ENCODE measurements at places on chromosomes 6 and 20.

- no peak for DNase-seq
Measured at GRCh38 chr6:149852180-149852579, 12.0 kb downstream of the LRP11 start.

GRCh38 chr6:147063469-147064031, 140.7 kb upstream of the STXBP5 start:
- DNase-seq, result no peak

GRCh38 chr6:24600903-24601302, 45.1 kb downstream of the KIAA0319 start:
- DNase-seq, result peak; percentile 27

DNA sequence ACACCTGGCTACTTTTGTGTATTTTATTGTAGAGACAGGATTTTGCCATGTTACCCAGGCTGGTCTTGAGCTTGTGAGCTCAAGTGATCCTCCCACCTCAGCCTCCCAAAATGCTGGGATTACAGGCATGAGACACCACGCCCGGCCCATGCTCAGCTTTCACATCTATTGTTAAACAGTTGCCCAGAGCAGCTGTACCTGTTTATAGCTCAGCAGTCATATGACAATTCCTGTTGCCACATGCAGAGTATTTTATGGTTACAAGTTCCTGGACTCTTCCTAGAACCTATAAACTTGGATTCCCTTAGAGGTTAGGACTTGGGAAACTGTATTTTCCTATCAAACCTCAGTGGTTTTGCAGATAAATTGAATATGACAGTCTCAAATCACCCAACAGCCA, 188.3 kb upstream of the KCNG1 start:
- DNase-seq, result no peak

- no peak for DNase-seq
Measured at GRCh38 chr20:46851746-46852145, 42.9 kb upstream of the EYA2 start.

GRCh38 chr6:21769968-21770367, 176.4 kb downstream of the SOX4 start:
- no peak for DNase-seq

GRCh38 chr20:36063916-36064657, 90.5 kb upstream of the EPB41L1 start:
- DNase-seq, result no peak

GRCh38 chr6:22682979-22683378, 113.6 kb downstream of the HDGFL1 start:
- DNase-seq, result no peak

- DNase-seq, result no peak
Measured at GRCh38 chr6:120395330-120395729, 939.0 kb downstream of the TBC1D32 start.

DNA sequence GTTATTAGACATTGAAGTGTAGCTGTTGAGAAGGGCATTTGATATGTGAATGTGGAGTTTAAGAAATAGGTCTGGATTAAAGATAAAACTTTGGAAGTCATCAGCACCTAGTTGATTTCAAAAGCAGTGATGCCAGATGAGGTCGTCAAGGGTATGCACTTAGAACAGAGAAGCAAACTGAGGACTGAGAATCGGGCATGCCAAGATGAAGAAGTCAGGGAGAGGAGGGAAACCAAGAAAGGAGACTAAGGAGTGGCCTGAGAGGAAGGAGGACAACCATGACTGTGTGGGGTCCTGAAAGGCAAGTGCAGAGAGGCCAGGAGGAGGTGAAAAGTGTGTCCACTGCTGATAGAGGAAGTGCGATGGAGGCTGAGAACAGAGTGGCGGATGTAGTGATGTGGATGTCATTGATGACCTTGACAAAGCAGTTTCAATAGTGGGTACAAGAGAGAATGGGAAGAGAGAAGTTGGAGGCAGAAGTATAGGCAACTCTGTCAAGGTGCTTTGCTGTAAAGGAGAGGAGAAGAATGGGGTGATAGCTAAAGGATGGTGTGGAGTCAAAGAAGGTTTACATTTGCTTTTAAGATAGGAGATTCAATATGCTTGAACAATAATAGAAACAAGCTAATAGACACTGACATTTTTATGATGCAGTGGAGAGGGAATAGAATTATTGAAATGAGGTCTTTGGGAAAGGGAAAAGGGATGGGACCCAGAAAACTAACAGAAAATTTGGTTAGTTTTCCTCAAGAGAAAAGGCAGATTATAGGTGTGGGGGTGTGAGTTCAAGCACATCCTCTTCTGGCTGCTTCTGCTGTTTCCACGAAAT, 139.7 kb upstream of the TMEM170B start:
- no peak for DNase-seq

DNA sequence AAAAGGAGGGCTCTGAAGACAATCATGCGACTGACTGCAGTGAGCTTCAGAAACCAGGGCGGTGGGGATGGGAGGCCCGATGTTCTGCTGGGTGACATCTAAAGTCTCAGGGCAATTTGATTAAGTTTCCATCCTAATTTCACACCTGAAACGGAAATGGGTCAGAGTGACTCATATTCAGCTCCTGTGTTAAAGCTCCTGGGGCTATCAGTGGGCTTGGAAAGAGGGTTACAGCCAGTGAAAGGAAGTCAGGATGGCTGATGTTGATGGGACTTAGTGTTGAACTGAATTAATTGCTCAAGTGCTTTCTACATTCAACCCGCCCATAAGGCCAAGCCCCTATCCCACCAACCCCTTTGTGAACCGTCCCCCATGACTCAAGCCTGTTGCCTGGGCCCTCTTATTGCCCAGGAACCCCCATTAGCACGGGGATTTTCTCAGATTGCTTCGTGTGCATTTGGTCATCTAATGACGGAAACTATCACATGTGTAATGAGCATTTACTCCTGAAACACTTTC, 47.1 kb upstream of the TBC1D7 start:
- DNase-seq, result no peak

DNA sequence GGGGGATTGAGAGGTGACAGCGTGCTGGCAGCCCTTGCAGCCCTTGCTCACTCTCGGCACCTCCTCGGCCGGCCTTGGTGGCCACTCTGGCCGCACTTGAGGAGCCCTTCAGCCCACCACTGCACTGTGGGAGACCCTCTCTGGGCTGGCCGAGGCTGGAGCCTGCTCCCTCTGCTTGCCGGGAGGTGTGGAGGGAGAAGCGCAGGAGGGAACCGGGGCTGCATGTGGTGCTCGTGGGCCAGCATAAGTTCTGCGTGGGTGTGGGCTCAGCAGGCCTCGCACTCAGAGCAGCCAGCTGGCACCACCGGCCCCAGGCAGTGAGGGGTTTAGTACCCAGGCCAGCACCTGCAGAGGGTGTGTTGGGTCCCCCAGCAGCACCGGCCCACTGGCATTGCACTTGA, 912.2 kb upstream of the ADGRB3 start:
- no peak for DNase-seq

DNA sequence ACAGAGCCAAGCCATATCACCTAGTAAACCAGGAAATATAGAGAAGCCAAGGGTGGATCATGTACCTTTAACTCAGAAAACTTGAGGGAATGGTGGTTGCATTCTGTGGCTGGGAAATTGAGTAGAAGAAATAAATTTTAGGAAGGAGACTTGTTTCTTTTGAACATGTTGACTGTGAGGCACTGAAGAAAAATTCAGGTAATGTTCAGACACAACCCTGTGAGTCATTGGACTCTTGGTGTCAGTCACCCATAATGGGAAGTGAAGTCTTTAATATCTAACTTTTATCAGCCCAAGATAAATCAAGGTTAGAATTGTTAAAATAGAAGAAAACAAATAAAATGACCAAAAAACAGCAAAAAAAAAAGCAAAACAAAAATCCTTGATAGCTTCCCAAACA, 98.8 kb upstream of the GRIK2 start:
- DNase-seq, result no peak

- DNase-seq, result no peak
Measured at GRCh38 chr6:168662301-168662936, 221.4 kb downstream of the SMOC2 start.

GRCh38 chr20:2692036-2692885, at the start of gene EBF4:
Gene EBF4 (plus strand): TSS chr20:2692780. CDS start chr20:2693646, 866 bp downstream.
- peak; percentile 19 for DNase-seq

DNA sequence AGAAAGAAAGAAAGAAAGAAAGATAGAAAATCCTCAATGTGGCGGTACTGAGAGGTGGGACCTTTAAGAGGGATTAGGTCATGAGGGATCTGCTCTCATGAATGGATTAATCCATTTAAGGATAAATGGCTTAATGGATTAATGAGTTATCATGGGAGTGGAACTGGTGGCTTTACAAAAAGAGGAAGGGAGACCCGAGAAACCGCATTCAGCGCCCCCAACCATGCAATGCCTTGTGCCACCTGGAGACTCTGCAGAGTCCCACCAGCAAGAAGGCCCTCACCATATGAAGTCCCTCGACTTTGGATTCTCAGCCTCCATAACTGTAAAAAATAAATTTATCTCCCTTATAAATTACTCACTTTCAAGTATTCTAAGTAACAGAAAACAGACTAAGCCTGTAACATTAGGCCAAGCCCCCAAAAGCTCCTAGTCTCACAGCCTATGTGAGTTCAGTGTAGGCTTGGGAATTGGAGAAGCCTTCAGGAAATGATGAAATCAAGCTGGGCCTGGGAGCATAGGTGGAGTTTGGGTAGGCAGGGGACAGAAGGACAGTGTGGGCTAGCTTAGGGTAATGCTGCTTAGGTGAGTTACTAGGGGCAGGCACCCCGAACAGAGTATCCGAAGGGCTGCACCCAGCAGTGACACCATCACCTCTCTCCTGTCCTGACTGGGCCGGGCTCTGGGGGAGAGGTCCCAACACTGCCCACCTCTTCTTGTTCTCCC, 36.2 kb upstream of the RNF24 start:
- no peak for DNase-seq

- DNase-seq, result no peak
Measured at GRCh38 chr6:6407071-6407741, 86.7 kb upstream of the F13A1 start.
